ENCODE measurements at places on chromosomes 7 and 10.

DNA sequence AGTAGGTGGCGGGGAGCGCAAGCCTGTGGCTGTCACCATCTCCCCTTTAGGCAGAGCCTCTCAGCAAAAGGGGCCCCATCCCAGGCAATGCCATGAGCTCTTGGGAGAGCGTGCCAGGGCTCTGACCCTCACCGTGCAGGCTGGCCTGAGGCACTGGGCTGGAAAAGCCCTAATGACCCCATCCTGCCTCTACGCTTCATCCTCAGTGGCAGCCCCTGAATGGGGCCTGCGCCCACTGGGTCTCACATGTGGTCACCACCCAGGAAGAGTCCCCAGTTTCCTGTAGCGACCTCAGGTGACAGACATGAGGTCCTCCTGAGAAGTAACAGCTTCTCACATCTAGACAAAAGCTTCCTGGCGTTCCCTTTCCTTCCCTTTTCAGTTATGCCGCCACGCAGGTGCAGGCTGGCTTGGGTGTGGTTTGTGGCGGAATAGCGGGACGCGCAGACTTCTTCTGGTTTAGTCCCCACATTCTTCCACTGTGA lies 59.2 kb downstream of the CLEC2L start:
- DNase-seq: no peak

DNA sequence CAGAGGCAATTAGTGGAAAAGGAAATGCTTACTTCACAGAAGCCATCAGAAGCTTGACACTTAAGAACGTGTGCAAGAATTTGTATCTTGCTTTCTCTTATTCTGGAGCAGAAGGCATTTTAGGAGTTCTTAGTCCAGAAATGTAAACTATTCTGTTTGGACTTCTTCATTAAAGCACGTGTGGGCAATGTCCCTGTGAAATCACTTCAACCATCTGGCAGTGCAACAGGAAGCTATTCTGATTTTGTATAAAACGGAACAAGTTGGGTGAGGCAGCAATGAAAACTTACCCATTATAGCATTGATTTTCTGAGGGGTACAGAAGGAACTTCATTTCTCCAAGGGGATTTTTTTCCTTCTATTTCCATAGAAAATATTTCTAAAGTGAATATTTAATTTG lies 21.3 kb upstream of the ARHGAP21 start:
- no peak for DNase-seq

GRCh38 chr7:129210989-129211312 lies 13.9 kb upstream of the AHCYL2 start:
- DNase-seq: no peak

- DNase-seq: no peak
Observed at GRCh38 chr7:36545291-36545690, 155.6 kb downstream of the ANLN start.

- no peak for DNase-seq
Observed at GRCh38 chr7:98288064-98288823, 6.8 kb downstream of the BRI3 start.

GRCh38 chr7:141097430-141097829 lies 23.6 kb downstream of the TMEM178B start:
- DNase-seq: no peak

DNA sequence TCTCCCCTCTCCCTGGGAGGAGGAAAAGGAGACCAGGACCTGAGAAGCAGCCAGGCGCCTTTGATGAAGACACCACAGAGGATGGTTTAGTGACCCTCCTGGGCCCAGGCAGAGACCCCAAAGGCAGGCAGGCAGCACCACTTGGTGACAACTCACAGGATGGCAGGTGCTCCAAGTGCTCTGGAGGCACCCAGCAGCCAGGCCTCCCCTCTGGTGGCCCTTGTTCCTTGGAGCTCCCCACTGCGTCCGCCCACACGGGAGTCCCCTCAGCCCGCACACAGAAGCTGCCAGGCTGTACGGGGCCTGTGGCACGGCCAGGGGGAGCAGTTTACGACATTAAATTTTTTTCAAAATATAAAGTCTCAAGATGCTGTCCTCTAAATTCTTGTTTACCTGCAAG lies 607.1 kb upstream of the FOXK1 start:
- DNase-seq: no peak

DNA sequence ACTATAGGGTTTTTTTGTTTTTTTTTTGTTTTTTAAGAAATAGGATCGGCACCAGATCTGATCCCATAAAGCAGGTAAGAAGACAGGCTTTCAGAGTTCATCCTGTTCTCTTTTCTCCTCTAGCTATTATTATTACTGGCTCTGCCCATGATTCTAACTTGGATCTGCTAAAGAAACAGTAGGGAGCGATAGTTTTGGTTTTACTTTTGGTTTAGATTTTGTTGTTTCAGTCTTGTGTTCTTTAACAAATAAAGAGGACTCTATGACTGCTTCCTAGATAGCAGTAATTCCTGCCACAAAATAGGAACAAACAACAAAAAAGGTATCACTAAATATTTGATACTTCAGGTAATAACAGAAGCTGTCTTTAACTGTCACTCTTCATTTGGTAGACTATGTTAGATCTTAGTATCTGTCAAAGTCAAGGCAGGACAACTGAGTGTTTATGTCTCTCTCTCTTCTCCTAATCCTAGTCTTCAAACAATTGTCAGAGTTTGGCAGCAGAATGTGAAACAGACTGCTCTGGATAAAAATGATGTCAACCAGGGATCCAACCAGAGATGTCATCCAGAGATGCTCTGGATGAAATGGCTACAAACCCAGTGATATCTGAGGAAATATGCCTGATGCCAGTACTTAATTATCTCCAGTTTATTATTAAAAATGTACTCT lies 99.8 kb downstream of the KMT2C start:
- DNase-seq: no peak

GRCh38 chr7:47330561-47331178 lies 251.2 kb downstream of the TNS3 start:
- DNase-seq: no peak

DNA sequence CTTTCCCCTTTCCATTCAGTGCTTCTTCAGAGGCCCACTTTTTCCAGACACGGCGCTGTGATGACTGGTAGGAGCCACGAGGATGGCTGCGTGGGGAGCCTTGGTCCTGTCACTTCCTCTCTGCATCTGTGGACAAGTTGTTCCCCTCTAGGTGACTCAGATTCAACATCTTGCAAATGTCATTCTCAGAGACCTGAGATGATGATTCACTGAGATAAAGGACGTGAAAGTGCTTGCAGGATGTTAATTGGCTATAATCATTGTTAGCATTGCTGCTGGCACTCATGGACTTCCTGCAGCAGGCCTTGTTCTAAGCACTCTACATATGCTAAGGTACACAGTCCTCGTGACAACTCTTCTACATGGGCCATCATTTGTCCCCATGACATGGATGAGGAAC lies 489.8 kb upstream of the ZMIZ1 start:
- no peak for DNase-seq

Data from esophagus squamous epithelium (tissue), 5 donors.